ENCODE measurements at places on chromosomes 1 and 21. TPM values are rescaled to one million over a fixed set of nuclear protein-coding genes. Genes with fewer than 3 reads are reported as not detected.
A peak's percentile ranks its signal among the peaks of the same experiment; 100 is the strongest.

The FCGR1A gene
- total RNA-seq = not detected

GRCh38 chr1:210117681-210118170, 114.9 kb upstream of the SERTAD4 start:
- H3K27me3 ChIP-seq = no peaks in the 10 kb centered on the region
- no peaks in the 10 kb centered on the region for H3K36me3 ChIP-seq
- H3K4me3 ChIP-seq = 0 out of 2 replicates have a peak overlapping the region, but pooled peaks have one; percentile 4
- H3K27ac ChIP-seq = peak overlapping the region; percentile 24
- peaks cover 34% of the 10 kb centered on the region for H3K4me1 ChIP-seq

GRCh38 chr21:33650929-33651509, 8.7 kb downstream of the ITSN1 start:
- H3K27ac ChIP-seq = no peak overlapping the region
- H3K27me3 ChIP-seq = no peaks in the 10 kb centered on the region
- H3K36me3 ChIP-seq = no peaks in the 10 kb centered on the region

- H3K4me1 ChIP-seq = peaks cover 55% of the 10 kb centered on the region
- H3K4me3 ChIP-seq = no peak overlapping the region
- H3K27me3 ChIP-seq = no peaks in the 10 kb centered on the region
- H3K27ac ChIP-seq = no peak overlapping the region
- H3K36me3 ChIP-seq = no peaks in the 10 kb centered on the region
Observed at GRCh38 chr1:54464031-54464476, 57.9 kb upstream of the SSBP3 start.
